GM19239 (cell line): ENCODE measurements at places on chromosomes 3 and 15.

- DNase-seq: no peak
These were observed 1.6 kb downstream of the TRA2B start for GRCh38 chr3:185936273-185936629.

DNA sequence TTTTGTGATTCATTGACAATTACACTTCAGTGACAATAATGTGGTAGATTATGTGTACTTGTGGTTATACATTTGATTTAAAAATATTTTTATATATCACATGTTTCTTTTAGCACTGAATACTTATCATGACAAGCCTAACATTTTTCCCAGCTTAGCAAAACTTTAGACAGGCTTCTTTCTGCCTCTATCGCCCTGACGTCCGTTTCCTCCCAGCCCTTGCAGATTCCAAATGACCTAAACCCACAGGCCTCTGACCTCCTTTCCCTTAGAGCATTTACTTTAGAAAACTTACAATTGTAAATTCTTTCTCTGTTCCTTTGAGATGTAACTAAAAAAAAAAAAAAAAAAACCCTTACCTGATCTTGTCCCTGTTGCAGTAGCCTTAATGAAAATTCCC, 326.1 kb downstream of the UNC13C start:
- no peak for DNase-seq

DNA sequence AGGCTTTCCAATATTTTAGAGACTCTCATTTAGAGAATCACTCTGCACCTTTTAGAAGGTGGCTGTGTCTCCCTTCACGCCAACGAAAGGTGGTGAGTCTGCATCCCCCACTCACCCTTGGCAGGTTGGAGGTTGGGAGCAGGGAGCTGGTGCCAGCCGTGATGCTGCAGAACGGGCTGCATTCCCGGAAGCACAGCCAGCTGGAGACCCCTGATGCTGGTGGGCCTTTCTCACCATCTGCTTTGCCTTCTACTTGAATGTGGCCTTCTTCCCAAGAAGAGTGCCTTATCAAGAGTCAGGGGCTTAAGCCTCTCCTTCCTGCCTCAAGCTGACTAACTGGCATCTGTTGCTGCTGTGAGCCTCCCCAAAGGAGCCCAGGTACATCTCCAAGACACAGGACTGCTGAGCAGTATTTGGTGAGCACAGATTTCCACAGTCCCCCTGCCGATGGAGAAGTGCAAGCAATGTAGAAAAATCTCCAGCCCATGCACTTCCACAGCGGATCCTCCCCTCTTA, 17.7 kb upstream of the HEG1 start:
- DNase-seq: no peak

DNA sequence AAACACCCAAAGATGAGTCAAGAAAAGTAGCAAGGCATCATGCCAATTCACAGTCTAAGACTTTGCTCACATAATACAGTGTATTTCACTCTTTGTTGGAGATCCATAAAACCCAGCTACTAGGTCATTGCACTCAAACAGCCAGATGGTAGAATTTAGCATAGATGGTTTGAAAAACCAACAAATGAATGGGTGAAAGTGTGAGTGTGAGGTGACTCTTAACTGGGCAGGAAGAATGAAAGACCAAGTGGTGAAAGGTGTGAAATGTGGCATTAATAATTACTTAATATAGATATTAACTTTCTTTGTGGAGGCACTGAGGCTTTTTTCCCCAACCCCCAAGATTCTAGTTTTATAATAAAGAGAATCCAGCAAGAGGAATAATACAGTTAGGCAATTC, 159.5 kb downstream of the SQOR start:
- DNase-seq: no peak
